ENCODE measurements at places on chromosomes 6 and 20. TPM values are rescaled to one million over a fixed set of nuclear protein-coding genes. Genes with fewer than 3 reads are reported as not detected.

DNA sequence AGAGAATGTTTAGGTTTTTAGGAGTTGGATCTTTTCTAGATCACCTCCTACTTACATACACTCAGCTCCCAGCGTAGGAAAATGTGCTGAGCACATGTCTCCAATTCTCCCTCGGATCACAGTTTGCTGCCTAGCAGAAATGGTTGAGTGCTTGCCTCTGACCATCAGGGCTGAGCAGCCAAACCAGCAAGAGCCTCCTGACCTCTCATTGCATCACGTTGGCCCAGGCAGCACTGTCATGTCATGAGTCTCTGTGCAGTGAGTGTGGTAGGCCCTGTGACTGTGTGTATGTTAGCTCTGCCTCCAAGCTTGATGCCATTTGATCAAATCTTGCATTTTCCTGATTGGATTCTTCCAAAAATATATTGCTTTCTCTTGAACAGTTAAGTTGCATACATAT lies 112.0 kb downstream of the LRRC1 start:
- no peak for DNase-seq

- peak; percentile 86 for DNase-seq
These were observed 16.1 kb upstream of the SERPINB1 start for GRCh38 chr6:2857580-2858337.

DNA sequence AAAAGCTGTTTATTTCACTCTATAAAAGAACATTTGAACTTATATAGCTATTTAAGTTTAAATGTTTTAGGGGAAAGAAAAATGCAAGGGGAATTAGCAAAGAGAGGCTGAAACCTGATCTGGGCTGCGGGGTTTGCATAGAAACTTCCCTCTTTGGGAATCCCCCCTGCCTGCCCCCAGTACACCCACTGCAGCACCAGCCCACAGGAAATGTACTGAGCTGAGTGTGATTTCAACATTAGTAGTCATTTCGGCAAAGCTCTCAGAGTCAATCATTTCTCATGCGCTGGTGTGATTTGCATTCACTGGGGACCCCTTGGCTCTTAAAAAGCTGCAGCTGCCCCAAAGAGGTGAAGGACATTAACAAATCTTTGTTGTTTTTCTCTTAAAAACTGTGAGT lies 859.4 kb downstream of the MAFB start:
- no peak for DNase-seq

DNA sequence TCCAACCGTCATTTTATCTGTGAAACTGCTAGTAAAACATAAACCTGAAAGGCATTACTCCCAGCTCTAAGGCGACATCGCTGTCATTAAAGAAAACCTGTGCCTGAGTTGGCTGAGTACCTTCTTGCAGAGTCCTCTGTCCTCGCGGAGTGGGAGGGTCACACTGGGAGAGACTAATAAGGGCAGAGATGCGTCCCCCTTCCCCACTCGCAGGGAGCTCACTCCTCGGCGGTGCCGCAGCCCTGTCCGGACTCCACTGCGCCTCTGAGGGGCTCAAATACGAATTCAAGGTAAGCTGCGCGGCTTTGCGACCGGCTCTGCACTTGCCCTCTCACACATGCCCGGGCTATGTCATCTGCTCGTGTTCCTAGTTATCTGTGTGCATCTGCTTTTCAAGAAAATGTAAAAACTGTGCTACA lies at the start of gene COL19A1:
Gene COL19A1 (plus strand): TSS at position 206 of the 419 bp plus-strand sequence. CDS start 13,012 bp downstream, outside the sequence.
- DNase-seq: peak; percentile 17

GRCh38 chr20:2300002-2300401 lies 4.2 kb downstream of the TGM3 start:
- no peak for DNase-seq

DNA sequence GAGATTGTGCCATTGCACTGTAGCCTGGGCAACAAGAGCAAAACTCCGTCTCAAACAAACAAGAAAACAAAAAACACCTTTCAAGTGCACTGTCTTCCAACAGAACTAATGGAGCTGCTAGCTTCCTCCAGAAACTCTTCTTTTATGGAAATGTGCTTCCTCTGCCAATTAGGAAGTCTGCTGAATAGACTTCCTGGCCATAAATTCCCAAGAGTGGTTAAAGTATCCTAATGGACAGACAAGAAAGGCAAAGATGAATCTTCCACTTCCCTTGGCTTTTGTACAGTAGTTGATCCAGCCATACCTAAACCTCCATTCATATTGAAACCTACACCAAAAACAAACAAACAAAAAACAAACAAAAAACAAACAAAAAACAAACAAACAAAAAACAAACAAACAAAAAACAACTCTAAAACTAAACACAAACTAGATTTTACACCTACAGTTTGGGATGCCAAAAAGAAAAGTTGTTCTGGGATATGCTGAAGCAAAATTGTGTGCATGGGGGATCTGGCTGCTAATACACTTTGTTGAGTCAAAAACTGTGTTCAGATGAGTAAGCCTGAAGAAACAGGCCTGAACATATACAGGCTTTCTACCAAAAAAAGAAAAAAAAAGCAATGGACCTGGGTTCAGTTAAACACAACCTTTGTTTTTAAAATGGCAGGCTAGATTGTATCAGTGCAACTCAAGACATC lies 59.8 kb upstream of the CARMIL1 start:
- peak; percentile 21 for DNase-seq

DNA sequence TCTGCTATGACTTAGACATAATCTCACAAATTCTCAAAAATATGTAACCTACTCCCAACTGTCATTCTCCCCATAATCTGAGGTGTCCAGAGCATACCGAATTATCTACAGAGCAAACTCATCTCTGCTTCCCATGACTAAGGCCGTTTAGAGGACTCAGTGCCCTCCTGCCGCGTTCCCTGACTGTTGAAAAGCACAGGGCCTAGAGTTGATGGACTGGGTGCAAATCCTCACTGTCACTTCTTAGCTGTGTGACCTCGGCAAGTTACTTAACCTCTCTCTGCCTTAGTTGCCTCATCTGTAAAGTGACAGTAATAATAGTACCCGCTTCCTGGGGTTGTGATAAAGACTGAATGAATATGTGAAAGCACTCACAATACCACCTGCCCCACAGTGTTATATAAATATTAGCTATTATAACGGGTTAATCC lies 4.7 kb upstream of the TUBB2A start:
- peak; percentile 34 for DNase-seq

DNA sequence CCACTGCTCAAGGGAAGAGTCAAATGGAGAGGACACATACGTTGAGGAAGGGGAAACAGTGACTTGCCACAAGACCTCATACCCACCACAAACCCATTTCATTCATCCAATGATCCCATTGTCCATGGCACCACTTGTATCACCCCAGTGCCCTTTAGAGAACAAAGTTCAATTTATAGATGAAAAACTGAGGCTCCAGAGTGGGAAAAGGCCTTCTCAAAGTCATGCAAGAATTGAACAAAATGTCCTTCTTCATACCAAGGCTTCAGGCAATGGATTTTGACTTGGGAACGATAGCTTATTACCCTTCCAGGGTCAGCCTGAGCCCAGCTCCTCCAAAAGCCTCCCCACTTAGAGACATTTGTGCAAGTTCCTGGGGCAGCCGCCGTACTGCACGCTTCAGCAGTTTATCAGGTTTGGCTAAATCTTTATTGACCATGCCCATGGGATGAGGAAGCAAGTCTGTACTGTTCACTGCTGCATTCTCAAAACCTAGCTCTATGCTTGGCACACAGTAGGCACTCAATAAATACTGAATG lies 47.3 kb upstream of the MRPS10 start:
- DNase-seq: no peak

DNA sequence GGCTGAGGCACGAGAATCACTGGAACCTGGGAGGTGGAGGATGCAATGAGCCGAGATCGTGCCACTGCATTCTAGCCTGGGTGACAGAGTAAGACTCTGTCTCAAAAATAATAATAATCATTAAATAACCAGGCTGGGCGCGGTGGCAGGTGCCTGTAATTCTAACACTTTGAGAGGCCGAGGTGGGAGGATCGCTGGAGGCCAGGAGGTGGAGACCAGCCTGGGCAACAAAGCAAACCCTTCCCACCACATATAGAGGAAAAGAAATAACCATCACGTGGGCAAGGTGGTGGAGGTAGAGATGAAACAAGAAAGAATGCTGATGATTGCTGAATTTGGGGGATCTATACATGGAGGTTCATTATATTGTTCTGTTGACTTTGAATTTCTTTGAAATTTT lies 63.4 kb upstream of the PIM1 start:
- no peak for DNase-seq

GRCh38 chr6:26487466-26487865 lies 12.6 kb upstream of the BTN1A1 start:
- DNase-seq: no peak

Gene CDSN
- total RNA-seq: 2.4 TPM

Gene SLC29A1
- total RNA-seq: 11.1 TPM

Gene PTK6
- total RNA-seq: 1.2 TPM

Gene ZNF322
- total RNA-seq: 22.9 TPM
